Right renal cortex interstitium (tissue), 3 donors: ENCODE measurements at places on chromosomes 13 and 19.

DNA sequence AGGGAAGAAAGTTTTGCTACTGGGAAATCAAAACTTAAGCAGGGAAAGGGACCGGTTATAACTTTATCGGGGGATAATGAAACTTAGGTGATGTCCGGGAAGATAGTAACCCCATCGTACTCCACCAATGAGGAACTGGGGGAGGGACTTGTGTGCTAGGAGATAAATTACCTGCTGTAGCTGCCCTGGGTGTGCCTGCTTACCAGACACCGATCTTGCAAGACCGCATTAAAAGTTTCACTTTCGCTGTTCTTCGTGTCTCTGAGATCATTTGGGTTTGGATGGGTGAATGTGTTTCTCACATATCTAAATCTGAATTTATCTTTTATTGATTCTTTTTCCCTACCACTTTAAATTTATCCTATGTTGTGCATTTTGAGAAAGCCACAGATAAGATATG is 381.4 kb downstream of the SLITRK6 start:
- no peak for DNase-seq

GRCh38 chr19:29927944-29928625 is 14.0 kb upstream of the URI1 start:
- DNase-seq, result no peak

- no peak for DNase-seq
Measured at GRCh38 chr19:5586300-5587070, 18.7 kb upstream of the TINCR start.

- DNase-seq, result no peak
Measured at GRCh38 chr19:48686088-48686487, 9.7 kb upstream of the FUT2 start.

- no peak for DNase-seq
Measured at GRCh38 chr13:73365681-73366080, 306.9 kb downstream of the KLF5 start.

GRCh38 chr13:78787190-78787589 is 128.2 kb upstream of the OBI1 start:
- no peak for DNase-seq

- DNase-seq, result no peak
Measured at GRCh38 chr13:46022481-46022880, 30.1 kb downstream of the ZC3H13 start.

DNA sequence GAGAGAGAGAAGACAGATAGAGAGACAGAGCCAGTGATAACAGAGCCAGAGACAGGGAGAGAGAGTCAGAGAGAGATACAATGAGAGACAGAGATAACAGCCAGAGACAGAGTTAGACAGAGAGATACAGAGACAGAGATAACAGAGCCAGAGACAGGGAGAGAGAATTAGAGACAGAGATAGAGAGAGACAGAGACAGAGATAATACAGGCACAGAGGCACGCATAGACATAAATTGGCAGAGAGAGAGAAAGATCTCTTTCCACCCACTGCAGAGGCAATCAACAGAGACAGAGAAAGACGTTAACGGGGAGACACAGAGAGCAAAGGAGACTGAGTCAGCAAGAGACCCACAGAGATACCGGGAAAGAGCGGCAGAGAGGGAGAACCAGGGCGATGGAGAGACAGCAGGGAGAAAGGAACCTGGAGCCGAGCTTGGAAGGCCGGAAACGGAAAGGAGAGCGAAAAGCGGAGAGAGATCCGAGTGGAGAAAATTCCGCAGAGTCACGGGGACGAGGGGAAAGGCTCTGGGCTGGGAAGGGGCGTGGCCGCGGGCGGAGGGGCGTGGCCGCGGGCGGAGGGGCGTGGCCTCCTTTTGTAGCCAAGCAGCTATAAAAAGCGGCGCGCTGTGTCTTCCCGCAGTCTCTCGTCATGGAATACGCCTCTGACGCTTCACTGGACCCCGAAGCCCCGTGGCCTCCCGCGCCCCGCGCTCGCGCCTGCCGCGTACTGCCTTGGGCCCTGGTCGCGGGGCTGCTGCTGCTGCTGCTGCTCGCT is at the start of gene TNFSF9:
TSS of gene TNFSF9 (plus strand) at position 641 of the 777 bp plus-strand sequence. CDS start at position 652, 11 bp downstream.
- no peak for DNase-seq

GRCh38 chr19:33640773-33641172 is 19.0 kb downstream of the CHST8 start:
- no peak for DNase-seq
